ENCODE measurements at places on chromosomes 12 and 14.

DNA sequence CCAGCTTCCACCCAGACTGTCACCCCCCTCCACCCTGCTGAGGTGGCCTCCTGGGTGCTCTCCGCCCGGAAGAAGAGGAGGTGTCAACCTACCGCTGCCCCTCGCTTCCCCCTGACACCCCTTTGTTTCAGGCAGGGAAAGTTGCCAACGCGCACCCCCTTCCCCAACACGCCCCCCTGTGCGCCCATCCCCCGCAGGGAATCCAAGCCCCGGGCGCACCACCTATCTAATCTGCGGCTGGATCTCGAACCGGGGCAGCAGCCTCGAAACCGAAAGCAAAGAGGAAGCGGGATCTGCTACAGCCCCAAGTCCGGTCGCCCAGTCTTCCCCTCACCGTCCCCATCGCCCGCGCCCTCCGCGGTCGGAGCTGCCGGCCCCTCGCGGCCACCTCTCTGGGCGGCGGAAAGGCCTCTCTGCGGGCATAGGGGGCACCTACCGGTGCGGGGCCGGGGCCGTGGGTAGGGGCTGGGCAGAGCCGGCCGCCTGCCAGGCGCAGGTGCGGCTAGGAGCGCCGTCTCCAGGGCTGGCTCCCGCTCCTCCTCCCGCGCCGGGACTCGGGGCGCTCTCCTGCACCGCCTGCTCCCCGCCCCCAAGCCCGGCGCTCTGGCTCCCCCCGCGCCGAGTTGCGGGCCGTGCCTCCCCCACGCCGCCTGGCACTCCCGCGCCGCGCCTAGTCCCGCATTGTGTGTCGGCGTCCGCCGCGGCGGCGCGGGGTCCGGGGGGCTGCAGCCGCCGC lies 18.3 kb upstream of the PLEKHH1 start:
- peak; percentile 55 for DNase-seq

DNA sequence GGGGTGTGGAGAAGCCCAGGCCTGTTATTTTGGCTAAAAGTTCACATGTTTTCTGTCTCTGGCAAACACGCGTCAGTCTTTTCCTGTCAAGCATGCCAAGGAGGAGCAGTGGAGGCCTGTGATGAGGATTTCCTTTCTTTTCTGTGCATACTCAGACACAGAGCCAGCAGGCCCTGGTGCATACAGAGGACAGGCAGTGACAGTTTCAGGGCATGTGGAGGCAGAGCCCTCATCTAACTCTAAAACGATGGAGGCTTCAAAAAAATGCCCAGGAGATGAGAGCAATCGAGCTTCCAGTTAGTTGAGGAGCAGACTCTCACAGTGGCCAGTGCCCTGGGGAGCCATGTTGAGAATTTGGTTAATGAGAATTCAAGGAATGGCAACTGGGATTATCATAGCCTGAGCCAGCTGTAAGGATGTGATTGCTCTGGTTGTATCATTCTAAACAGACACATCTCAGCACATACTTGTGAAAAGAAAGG lies 66.5 kb downstream of the TRAFD1 start:
- DNase-seq: no peak

GRCh38 chr14:93859957-93860356 lies 67.2 kb upstream of the FAM181A start:
- DNase-seq: no peak

DNA sequence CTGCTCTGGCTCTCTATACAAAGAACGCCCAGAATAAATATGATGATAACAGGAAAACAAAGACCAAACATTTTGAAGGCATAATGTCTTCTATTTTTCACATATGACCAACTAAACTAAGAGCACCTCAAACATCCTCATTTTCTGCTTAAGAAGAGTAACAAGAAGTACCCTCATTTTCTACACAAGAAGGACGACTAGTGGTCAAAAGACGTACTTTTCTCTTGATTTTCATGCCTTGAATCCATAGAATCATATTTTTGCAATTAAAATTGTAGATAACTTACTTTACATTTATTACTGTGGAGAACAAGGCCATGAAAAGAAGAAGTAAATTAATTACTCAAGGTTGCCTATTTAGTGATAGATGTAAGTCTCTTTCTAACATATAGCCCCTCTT lies 358.6 kb downstream of the DUSP6 start:
- peak; percentile 63 for DNase-seq

GRCh38 chr12:4434706-4435425 lies 10.7 kb downstream of the FGF6 start:
- DNase-seq: no peak

- DNase-seq: no peak
Observed at GRCh38 chr12:6950811-6951540, at the start of gene PTPN6. Gene PTPN6, plus strand, starts transcription at chr12:6951356. Its CDS starts 157 bp downstream, at chr12:6951513.

GRCh38 chr12:125983784-125984500 lies 918.7 kb downstream of the AACS start:
- no peak for DNase-seq

GRCh38 chr14:56002876-56003625 lies 115.2 kb upstream of the PELI2 start:
- no peak for DNase-seq

GRCh38 chr14:52190337-52190931 lies 77.1 kb upstream of the PTGDR start:
- no peak for DNase-seq

GRCh38 chr12:124443931-124444712 lies 123.3 kb downstream of the NCOR2 start:
- DNase-seq: no peak

DNA sequence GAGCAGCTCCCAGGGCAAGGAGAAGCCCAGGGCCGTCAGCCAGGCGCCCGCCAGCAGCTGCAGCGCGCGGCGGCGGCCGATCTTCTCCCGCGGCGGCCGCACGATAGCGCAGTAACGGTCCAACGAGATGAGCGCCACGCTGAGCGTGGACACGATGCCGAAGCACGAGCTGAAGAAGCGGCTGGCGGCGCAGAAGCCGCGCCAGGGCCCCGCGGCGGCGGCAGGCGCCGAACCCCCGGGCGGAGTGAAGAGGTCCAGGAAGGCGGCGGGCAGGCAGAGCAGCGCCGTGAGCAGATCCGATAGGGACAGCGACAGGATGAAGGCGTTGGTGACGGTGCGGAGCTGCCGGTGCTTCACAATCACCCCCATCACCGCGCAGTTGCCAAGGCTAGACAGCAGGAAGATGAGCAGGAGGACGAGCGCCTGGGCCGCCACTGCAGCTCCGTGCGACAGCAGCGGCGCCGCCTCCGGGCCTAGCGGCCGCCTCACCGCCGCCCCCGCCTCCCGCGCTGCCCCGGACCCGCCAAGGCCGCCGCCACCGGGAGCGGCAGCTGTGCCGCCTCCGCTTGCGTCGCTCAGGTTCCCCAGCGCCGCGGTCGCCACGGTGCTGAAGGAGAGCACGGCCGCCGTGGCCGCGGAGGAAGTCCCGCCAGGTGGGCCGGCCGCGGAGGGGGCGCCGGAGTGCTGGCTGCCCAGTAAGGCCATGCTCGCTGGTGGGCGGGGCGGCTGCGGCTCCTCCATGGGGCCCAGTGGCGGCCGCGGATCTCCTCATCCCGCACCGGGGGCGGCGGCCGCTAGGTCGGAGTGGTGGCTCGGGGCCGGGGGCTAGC lies 479 bp downstream of the GPR135 start:
- DNase-seq: peak; percentile 51

DNA sequence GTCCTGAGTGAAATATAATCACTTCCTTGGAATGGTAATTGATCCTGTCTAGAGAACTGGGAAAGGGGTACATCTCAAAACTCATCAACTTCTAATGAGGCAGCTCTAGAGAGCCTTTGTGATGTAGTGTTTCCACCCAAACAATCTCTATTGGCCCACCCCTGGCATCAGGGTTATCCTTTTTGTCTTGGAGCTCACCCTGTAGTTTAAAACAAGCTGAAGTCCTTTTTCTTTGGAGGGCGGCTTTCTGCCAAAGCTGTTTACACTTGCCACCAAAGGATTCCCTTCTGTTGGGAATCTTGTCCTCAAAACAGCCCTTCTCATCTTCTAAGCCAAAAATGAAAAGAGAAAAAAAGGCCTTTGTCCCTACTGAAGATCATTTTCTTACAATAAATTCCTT lies 60.6 kb upstream of the GTF2A1 start:
- no peak for DNase-seq

- DNase-seq: no peak
Observed at GRCh38 chr14:68306934-68307789, 485.7 kb downstream of the ZFP36L1 start.

- DNase-seq: no peak
Observed at GRCh38 chr12:45535610-45536180, 193.8 kb upstream of the ARID2 start.

DNA sequence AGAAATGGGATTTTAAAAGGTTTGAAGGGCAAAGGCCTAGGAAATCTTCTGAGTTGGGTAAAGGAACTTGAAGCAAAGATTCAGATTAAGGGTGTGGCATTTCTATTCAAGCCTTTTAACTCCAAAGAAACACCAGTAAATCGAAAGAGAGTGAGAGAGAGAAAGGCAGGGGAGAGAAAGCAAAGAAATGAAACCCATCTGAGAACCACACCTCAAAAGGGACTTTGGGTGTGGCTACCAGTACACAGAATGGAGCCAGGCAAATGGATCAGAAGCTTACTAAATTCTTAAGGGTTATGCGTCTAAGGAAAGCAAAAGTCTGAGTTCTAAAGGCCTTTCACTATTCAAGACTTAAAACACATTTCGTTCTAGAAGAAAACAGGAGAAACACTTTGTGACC lies 277.4 kb downstream of the BCL11B start:
- no peak for DNase-seq

GRCh38 chr12:121494093-121494787 lies 86.6 kb downstream of the KDM2B start:
- peak; percentile 18 for DNase-seq

DNA sequence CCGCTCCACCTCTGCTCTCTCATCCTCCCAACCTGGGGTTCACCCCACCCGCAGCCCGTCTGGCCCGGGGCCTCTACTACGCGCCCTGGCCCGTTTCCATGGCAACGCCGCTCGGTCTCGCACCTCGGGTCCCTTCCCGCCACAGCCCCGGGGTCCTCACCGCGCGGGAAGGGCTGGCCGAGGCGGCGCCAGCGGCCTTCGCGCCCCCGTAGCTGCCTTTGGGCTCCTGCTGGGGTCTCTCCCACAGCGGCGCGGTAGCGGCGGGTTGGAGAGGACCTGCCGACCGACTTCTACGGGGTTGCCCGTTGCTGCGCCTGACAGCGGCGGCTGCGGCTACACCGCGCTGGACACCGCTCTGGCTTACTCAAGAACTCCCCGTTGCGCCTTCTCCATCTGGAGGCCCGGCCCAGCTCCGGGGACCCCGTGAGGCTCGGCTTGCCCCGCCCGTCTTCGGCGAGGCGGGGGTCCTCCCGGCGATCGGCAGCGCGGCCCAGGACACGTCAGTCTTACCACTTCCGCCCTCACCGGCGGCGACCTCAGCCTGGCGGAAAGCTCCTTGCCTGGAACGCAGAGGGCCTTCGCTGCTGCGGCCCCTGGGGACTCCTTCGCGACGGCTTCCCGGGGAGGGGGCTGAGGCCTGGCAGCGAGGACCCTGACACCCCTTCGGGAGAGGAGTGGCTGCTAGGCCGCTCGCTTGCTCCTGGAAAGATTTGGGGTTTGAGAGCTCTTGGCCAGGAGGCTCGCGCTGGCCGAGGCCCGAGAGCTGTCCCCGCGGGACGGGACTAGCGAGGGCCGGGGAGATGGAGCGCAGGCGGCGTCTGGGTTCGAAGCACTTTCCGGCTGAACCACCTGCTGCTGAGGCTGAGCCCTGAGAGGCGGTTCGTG lies at the start of gene TM9SF1:
Gene TM9SF1 (minus strand): TSS at position 256 of the 885 bp plus-strand sequence. CDS start 422 bp downstream, outside the sequence.
- peak; percentile 87 for DNase-seq

DNA sequence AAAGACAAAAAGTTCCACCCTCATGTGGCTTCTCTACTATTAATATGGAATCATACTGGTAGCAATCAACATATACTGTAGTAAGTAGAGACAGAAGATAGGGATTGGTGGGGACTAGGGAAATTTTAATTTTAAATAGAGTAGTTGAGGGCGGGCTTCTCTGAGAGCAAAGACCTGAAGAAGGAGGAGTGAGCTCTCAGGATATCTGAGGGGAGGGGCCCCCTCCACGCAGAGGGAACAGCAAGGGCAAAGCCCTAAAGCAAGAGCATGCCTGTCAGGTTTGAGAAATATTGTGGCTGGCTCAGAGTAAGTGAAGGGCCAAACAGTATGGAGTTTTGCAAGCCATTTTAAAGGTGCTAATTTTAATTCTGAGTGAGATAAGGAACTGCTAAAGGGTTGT lies 64.3 kb downstream of the PCNX1 start:
- no peak for DNase-seq

DNA sequence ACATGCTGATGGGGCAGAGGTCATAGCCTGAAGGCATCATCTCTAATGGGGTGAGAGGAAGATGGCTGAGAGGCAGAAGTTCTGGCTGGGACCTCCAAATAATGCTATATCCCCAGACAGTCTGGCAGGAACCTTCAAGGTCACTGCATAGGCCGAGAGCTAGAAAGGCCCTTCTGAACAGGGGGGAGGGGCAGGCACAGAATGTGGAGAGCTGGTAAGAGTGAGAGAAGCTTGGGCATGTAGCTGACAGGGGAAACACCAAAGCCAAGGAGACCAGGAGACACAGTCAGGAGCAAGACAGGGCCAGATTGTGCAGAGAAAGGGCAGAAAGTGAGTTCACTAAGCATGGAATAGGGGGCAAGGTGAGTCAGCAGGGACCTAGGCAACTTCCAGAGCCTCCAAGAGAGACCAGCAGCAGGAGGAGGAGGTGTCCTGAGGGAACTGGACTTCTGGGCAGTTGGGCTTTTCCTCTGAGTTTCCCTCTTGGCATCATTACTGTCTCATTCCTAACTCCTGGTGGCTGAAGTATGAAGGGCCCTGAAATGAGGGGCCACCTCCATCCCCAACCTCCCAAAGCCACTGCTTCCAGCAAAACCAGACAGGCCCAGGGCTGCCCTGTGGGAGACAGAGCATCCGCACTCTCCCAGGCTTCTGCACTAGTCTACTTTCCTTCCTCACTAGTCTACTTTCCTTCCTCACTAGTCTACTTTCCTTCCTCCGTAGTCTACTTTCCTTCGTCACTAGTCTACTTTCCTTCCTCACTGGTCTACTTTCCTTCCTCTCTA lies 17.1 kb downstream of the ANO2 start:
- no peak for DNase-seq

GRCh38 chr12:57727758-57728395 lies 10.7 kb downstream of the AGAP2 start:
- DNase-seq: no peak

All from SW480 (cell line).